ENCODE measurements at places on chromosomes 13 and 19.

DNA sequence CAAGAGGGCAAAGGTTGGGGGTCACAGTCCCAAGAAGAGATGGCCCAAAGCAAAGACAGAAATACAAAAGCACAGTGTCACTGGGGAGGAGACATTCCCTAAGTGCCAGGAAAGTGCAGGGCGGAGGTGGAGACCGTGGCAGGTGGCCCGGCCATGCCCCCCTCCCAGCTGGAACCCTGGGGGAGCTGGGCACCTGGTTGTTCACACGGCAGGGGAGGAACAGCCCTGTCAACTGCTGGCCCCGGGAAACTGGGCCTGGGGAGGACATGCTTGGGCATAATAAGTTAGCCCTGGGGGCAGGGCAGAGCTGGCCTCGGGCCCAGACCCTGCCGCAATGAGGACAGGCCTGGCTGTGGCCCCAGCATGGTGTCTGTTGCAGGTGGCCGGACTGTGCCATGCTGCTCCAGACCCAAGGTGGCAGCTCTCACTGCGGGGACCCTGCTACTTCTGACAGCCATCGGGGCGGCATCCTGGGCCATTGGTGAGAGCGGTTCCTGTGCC, 7.4 kb downstream of the HPN start:
- no peak for DNase-seq

- DNase-seq = no peak
Measured at GRCh38 chr13:50055454-50055853, 40.2 kb downstream of the KCNRG start.

- DNase-seq = no peak
Measured at GRCh38 chr19:804419-805165, 7.3 kb downstream of the PTBP1 start.

DNA sequence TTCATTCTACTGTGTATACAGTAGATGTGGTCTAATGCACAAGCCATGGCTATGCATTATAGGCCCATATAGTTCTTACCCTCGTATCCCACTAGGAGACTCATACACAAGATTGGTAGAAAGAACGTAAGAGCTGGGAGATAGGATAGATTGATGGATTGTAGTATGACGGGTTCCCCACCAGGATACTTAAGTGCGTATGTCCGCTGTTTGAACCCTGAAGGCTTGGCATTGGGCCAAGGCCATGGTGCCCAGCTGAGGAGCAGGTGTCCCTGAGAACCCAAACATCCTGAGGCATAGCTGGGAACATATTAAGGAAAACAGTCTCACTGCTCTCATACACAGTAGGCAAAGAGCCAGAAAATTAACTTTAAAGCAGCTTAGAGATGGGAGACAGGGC, 617.5 kb upstream of the KLF12 start:
- DNase-seq = no peak

DNA sequence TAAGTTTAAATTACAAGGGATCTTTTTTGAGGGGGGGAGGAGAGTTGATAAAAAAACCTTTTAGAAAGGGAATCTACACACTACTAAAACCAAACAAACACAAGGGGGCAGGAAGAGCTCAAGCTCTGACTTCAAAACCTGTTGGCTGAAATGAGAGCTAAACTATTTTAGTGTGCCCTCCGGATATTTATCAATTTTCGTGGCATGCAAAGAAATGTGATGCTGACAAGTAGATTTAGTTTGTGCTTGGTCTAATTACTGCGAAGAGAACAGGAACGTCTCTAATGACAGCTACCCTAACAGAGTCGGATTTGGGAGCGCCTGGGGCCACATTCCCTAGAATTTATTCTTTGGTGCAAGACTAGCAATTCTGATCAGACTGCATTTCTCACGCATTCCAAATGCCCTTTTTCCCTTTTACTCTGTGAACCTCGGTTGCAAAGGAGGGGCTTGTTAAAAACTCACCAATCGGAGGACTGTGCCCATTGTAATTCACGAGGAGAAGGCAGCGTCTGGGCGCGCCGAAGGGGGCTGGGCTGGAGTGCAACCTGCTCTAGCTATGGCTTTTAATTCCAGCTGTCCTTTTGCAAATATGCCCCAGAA, 802 bp upstream of the FREM2 start:
- DNase-seq = peak; percentile 13

DNA sequence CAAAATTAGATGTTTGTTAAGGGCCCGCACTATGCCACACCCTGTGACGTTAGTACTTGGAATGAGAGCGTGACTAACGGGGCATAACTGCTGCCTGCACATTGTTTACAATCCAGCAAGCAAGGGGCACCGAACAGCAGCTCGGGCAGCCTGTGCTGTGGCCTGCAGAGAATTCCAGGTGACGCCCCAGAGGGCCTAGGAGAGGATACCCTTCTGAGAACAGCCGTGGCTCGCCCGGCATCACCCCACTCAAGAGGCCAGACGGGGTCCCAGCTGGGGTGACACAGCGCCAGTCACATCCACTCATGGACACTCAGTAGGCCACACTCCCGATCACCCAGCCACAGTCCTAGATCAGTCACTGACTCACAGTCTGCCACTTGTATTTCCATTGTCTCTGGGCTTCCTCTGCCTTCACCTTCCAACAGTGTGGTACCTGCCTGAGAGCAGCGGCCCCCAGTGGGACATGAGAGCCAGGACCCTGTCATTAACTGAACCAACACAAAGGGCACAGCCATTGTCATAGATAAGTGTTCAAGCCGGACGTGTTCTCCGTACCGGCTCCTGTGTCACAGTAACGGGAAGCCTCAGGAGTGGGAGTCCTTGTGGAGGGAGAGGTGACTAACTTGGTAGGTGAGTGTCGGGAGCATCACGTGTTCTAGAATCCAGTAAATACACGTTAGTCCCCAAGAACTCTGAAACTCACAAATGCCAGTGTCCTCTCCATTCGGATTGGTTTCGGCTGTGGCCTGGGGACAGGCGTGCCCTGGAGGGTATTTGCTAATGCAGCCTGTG, 7.5 kb downstream of the ZNF331 start:
- DNase-seq = peak; percentile 94

DNA sequence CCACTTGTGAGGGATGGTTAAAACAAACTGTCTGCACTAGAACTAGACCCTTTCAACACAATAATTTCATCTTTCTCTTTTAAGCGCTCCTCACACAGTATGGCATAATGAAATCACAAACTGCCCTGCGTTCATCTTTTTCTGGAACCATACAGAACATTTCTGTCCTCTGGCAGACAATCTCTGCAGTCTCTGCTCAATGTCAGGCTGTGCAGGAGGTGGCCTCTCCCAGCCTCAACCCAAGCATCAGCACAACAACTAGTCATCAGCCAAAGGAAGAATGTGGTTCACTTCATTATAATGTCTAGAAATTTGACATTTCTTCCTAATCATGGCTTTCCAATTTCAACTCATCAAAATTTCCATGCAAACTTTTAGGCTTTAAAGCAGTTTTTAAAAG, 125.1 kb upstream of the STARD13 start:
- no peak for DNase-seq

GRCh38 chr13:97573011-97573410, 139.0 kb downstream of the RAP2A start:
- no peak for DNase-seq

DNA sequence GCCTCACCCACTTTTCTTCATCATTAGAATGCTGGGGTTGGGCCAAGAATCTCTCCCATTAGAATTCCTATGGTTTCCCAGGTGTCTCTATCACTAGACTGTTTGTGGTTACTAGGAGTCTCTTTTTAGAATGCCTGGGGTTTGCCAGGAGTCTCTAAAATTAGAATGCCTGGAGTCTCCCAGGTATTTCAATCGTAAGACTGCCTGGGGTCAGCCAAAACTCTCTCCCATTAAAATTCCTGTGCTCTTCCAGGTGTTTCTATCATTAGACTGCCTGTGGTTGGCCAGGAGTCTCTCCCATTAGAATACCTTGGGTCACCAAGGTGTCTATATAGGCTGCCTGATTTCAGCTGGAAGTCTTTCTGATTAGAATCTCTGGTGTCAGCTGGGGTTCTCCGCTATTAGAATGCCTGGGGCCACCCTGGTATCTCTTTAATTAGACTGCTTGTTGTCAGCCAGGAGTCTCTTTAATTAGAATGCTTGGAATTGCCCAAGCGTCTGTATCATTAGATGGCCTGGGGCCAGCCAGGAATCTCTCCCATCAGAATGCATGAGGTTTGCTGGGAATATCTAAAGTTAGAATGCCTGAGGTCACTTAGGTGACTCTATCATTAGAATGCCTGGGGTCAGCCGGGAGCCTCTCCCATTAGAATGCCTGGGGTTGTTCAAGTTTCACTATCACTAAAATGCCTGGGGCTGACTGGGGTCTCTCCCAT, 1479.2 kb downstream of the UQCRFS1 start:
- no peak for DNase-seq

DNA sequence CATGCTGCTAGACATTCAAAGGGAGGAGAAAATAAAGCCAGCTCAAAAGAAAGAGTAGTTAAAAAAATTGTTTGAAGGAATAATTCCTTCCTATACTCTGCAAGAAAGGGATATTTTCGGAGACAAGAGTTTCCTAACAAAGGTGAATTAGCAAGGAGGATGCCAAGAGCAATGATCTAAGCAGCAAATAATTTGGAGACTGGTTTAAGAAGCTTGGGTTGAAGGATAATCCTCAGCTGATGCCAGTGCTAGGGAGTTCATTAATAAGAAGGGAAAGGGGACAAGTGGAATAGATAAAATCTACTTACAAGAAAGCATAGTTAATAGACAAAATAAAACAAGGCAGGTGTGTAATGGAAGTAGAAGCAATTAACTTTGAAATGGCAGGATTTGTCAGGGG, 372.3 kb downstream of the NDFIP2 start:
- no peak for DNase-seq

DNA sequence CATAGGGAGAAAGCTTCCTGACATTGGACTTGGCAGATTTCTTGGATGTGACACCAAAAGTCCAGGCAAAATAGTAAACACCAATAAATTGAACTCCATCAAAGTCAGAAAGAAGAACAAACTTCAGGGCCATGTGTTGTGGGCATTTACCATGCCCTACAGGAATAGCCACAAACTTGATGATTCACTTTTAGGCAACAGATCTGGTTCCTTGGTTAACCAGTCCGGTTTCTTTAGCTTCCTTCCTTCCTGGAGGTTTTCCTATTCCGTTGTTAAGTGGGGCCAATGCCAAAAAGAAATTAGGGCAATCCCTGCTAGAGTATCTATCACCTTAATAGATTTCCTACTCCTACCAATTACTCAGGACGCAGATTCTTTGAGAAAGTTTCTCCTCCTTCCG, 25.2 kb downstream of the IGFL1 start:
- no peak for DNase-seq

DNA sequence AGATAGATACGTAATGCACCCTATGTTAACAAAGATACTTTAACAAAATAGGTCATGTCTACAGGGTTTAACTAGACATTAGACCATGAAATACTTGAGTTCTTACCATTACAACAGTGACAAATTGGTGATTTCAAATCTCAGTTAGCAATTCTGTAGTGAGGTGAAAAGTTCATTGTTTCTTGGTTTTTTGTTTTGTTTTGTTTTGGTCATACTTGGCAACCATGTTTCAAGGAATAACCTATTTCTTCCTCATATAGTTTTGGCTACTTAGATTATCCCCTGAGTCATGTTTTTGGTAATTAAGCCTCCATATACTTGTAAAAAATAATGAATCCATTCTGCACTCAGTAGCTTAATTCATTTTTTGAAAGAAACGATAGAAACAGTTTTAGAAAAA, 1200.4 kb downstream of the DIAPH3 start:
- DNase-seq = no peak

DNA sequence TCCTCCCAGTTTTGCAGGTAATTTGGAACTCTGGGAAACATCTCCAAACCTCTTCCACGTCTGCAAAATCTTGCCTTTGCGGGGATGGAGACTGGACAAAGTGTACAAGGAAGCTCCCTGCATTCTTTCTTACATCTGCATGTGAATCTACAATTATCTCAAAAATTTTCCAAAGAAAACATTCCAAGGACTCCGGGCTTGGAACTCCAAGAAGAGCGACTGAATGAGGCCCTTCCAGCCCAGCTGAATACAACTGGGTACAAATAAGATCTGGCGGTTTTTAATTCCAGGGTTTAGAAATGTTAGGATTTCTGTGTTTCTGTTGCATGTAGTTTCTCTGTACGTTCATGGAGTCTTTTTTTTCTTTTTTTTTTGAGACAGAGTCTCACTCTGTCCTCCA, 28.5 kb downstream of the EXOC3L2 start:
- no peak for DNase-seq

DNA sequence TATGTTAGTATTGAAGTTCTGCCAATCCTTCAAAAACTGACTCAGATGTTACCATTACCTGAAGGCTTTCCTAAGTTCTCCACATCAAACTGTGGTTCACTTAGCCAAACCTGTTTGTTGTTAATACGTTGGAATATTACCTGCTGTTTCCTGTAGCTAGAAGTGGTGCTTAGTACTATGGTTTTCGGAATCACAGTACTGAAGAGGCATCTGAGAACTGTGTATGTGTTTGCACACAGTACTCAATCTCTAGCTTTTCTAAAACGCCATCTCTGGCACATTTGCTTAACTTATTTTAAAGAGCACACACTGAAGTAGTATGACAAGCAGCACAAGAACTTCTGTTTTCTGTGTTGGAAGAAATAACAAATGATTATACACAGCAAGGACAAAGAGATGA, 248.2 kb downstream of the SHISA2 start:
- DNase-seq = no peak

- DNase-seq = peak; percentile 49
Measured at GRCh38 chr19:3270902-3271301, 46.4 kb downstream of the CELF5 start.

- peak; percentile 53 for DNase-seq
Measured at GRCh38 chr19:16386619-16387240, 62.1 kb downstream of the KLF2 start.

DNA sequence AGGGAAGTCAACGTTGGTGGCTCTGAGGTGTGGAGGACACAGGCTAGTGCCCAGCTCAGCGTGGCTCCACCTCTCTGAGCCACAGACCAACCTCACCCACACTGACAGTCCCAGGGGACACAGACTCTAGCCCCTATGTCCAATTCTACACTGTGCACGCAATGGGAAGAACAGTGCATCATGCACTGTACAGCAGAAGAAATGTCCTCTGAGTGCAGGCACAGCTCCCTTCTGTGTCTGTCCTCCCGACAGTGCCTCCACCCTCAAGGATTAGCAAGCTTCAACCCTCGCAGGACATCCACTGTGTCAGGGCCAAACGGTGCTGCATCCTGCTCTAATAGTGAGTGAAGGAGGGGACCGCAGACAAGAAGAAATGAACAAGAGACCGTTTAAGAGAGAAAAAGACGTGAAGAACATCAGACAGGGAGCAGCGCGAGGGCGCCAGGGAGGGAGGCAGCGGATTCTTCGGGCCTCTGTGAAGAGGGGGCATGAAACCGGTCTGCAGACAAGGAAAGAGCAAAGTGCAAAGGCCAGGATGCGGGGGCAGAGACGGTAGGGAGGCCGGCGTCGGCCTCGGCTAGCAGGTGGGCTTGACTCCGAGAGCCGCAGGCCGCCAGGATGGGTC, 681 bp downstream of the ZNF837 start:
- DNase-seq = no peak

DNA sequence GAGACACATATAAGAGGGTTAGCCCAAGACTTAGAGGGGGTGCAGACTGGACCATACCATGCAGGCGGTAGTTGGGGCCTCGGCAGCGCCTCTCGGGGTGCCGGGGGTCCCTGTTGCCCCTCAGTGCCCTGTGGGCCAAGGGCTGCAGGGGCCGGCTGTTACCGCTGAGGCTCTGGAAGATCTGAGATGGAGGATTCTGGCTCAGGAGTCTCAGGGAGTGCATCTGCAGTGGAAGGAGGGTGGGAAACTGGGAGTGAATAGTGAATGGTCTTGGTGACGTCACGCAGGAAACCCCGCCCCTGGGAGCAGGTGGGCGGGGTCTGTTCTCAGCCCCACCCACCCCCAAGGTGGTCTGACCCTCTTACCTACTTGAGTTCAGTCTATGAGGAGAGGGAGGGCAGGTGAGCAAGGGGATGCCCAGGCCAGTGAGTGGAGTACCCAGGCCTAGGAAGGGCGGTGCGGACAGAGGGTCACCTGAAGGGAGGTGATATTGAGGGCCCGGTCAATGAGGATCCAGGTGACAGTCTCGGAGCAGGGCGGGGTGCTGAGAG, 1.7 kb upstream of the DBP start:
- peak; percentile 8 for DNase-seq
